ENCODE measurements at places on chromosomes 1 and 21.

- DNase-seq, result no peak
Measured at GRCh38 chr1:31694964-31695313, 8.9 kb downstream of the COL16A1 start.

DNA sequence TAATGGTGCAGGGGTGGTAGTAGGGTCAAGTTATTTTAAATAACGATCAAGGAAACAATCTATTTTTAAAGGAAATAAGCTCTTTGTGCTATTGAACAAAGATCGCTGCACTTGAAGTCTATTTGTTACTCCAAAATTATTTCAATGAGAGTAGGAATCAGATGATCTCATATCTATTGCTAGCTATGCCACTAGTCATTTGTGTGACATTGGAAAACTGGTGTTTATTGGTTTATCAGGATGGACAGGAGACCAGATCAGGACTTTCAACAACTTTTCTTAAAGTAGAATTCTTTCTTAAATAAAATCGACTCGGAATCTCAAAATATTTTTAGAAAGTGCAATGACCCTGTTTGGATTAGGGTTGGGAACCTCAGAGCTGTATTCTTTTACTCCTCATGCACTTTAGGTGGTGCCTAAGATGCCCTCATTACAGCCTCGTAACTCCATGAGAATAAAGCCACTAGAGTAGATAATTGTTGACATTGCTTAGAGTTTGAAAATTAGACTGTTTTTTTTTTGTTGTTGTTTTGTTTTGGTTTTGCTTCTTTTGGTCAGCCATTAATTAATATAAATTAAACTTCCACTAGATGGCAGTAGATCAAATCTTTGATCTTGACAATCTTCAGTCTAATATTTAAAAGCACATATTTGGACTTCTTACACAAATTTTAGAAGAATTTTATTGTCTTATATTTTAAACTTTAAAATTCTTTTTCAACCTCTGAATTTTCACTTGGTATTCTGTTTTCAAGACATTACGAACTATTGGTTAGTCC is 352.4 kb downstream of the USP25 start:
- DNase-seq, result no peak

- no peak for DNase-seq
Measured at GRCh38 chr1:12314333-12314903, 84.6 kb downstream of the VPS13D start.

DNA sequence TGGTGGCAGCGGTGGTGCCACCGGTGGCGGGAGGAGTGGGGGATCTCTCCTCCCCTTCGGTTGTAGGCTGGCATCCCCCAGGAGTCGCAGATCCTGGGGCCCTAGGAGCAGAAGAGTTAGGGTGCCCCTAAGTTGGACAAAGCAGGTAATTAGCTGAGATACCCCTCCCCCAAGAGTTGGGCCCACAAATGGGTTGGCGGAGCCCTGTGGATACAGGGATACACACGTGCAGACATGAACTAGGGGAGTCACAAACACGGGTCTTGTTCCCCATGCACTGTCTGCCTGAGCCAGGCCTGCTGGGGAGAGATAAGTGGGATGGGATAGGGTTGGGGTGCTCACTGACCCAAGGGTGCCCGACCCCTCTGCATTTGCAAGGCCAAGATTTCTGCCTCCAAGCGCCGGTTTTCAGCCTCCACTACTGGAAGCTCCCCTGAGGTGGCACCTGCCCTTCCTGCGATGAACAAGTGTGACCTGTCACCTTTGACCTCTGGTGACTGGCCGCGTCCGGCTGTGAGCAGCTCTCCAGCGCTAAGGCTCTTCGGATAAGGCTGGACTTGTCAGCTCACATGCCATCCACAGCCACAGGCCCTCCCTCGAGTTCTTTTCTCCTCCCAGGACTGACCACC is 1.8 kb downstream of the CCDC17 start:
- DNase-seq, result no peak

- no peak for DNase-seq
Measured at GRCh38 chr21:22225299-22225698, 1227.1 kb downstream of the NCAM2 start.

GRCh38 chr1:70536708-70537366 is 125.8 kb downstream of the CTH start:
- no peak for DNase-seq

GRCh38 chr1:157509546-157510232 is 42.6 kb downstream of the FCRL5 start:
- DNase-seq, result no peak

GRCh38 chr21:35342440-35342839 is 293.3 kb upstream of the RUNX1 start:
- no peak for DNase-seq

- DNase-seq, result no peak
Measured at GRCh38 chr1:41243079-41243385, 926 bp upstream of the SCMH1 start.

DNA sequence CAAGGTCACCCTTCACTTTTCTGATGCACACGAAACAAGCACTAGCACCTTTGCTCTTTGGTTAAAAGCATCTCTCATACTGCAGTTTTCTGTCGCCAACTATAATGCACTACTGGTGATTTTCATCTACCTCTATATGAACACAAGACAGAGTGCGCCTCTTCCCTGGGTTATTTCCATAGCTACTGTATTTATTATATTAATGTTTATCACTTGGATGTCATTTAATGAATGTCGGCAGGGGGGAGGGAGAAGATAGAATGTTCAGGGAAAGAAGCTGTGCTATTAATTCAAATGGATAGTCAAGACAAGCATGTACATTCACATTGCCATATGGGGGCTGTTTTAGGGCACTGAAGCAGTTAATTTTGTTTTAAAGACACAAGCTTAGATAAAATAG is 174.1 kb upstream of the SAMSN1 start:
- no peak for DNase-seq

DNA sequence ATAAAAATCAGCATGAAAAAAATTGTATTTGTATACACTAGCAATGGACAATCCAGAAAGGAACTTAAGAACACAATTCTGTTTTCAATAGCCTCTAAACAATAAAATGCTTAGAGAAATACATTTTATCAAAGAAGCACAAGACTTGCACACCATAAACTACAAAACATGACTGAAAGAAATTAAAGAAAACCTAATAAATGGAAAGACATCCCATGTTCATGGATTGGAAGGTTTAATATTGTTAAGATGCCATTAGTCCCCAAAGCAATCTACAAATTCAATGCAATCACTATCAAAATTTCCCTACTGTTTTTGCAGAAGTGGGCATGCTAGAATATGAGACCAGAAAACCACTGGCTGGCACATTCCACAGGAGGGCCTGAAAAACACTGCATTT is 49.4 kb downstream of the PRSS38 start:
- no peak for DNase-seq

- DNase-seq, result no peak
Measured at GRCh38 chr1:236465959-236466303, 57.9 kb upstream of the LGALS8 start.

DNA sequence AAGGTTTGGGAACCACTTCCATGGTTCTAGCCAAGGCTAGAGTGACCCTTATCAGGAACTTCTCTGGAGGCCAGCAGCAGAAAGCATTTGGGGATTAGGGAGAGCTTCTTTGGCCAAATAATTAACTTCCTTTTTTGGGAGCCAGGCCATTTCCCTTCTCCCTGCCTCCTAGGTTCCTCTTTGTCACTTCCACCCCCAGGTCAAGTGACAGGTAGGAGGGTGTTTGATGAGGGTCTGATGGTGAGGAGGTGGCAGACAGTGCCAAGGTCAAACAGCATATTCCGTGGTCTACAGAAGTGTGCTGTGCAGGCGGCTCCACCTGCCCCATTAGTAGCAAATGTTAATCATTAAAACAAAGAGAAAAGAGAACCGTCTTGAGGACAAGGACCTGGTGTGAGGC is 1.9 kb upstream of the KCNA10 start:
- DNase-seq, result no peak

- no peak for DNase-seq
Measured at GRCh38 chr1:170856455-170856854, 78.9 kb upstream of the MROH9 start.

DNA sequence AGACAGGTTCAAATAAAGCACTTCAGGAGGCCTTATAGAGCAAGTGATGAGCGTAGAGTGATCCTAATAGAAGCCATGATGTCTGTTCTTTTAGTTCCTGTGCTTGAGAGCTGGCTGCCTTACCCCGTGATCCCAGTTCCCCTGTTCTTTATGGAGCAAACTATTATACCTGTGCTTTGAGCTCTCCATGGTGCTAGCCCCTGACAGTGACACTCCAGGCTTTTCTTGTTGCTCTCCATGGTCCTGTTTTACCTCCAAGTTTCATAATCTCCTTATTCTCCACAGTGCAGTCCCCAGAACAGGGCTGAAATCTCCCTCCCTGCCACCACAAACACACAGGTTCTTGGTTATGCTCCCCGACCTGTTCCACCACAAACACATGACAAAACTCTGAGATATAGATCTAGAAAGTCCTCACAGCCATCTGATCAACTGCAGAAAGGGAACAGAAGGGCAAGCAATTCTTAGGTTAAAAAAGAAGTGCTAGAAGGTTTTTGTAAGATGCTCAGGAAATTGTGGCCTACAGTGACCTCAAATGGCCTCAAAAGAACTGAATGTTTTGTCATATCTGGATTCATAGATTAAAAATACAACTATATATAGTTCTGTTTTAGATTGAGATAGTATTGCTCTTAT is 6.0 kb downstream of the CADM3 start:
- no peak for DNase-seq

GRCh38 chr1:154857022-154857421 is 13.1 kb downstream of the KCNN3 start:
- no peak for DNase-seq

- DNase-seq, result no peak
Measured at GRCh38 chr1:78214334-78214733, 168.6 kb downstream of the GIPC2 start.

DNA sequence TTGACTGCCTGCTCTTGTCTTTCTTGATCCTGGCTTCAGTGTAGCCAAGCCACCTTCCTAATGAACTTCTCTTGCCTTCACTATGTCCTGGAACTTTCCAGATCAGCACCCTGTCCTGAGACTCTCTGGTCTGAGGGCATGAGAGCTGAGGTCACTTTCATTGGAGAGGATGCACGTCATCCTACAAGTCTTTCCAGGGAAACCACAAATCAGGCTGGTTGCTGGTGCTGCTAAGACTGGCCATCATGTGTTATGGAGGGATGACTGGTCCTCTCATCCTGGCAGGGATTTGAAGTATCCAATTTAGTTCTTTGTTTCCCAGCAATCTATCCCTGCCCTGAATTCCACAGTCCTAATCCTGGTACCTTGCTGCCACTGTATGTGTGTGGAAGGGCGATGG is 228.6 kb downstream of the GPATCH2 start:
- DNase-seq, result no peak

GRCh38 chr1:66349242-66349641 is 184.7 kb upstream of the SGIP1 start:
- DNase-seq, result no peak

- no peak for DNase-seq
Measured at GRCh38 chr1:39006726-39007645, 15.9 kb downstream of the AKIRIN1 start.

DNA sequence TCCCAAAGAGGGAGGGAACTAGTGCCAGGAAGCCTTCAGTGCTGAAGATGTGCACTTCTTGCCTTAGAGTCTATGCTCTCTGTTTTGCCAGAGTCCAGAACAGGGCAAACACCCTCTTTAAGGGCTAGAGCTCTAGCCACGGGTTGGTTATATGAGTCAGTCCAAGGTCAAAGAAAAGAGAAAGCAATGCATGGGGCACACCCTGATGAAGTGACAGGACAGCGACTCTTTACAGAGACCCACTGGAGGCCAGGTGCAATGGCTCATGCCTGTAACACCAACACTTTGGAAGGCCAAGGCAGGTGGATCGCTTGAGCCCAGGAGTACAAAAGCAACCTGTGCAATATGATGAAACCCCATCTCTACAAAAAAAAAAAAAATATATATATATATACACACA is 86.1 kb downstream of the TGFBR3 start:
- DNase-seq, result no peak

GRCh38 chr1:199410462-199410861 is 617.0 kb upstream of the NR5A2 start:
- no peak for DNase-seq

DNA sequence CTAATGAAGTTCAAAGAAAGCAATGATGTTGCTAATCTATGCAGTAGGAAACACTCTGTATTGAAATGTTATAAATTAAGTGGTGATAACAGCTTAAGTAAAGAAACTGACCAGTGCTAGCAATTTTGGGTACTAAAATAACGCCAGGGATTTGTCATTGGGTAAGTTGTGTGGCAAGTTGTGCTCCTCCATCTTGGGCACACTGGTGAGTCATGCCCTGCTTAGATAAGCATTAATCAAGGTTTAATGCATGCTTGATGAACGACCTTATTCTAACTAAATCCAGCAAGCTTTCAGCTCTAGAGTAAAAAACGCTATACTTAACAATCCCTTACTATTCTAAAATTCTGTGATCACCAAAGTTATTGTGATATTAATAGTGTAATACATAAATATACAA is 25.2 kb downstream of the VAMP4 start:
- DNase-seq, result no peak

GRCh38 chr1:147052677-147053076 is 114.6 kb downstream of the NBPF12 start:
- DNase-seq, result no peak

- DNase-seq, result no peak
Measured at GRCh38 chr1:209603877-209604276, 20.4 kb downstream of the CAMK1G start.

DNA sequence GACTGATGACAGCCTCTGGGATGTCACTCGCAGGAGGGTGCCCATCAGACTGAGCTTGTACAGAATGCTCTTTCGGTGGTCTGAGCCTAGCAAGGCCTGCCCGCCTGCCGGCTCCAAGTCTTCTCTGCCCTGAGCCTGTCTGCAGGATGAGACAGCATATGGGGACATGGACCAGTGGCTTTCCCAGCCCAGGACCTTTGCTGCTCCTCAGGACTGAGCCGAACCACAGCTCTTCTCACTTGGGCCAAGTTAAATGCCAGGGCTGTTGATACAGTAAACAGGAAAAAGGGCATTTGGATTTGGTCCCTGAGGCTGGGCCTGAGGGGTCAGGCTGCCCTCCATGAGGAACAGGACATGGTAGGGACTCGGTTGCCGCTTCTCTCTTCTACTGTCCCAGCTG is 64.3 kb upstream of the EPS8L3 start:
- no peak for DNase-seq

DNA sequence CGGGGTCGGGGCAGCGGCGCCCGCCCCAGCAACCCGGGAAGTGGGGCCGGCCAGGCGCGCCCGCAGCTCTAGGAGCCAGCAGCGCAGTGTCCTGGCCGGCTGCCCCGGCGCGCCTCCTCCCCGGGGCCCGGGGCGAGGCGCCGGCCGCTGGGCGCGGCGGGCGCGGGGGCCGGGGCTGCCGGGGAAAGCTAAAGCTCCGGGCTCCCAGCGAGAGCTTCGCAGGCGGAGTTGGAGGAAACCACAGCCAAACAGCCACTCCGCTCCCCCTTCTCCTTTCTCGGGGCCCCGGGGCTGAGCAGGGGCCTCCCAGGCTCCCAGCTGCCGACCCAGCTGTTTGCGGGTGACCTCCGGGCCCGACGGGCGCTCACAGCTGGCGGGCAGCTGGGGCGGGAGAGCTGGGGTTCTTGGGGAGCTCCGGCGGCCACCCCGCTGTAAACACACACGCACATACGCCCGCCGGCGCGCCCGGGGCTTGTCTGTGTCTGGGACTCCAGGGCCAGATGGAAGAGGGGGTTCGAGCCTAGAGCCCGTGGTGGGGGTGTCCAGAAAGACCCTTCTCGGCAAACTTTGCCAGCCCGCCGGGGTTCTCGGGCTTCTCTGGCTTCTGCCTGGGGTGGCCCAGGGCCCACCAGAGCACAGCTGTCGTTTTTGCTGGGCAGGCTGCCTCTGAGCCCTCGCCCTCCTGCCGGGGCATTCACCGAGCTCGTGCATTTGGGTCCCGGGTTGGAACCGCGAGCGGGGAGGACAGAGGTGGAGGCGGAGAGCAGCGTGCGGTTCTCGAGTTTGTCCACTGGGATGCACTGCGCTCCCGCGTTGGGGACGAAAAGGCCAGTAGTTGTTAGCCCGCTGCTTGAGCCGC is 1.5 kb downstream of the AJAP1 start:
- no peak for DNase-seq
